Activated CD8-positive, alpha-beta memory T cell treated with anti-CD3 and anti-CD28 coated beads for 1 hour (primary cell): ENCODE measurements at places on chromosomes 1 and 21.

DNA sequence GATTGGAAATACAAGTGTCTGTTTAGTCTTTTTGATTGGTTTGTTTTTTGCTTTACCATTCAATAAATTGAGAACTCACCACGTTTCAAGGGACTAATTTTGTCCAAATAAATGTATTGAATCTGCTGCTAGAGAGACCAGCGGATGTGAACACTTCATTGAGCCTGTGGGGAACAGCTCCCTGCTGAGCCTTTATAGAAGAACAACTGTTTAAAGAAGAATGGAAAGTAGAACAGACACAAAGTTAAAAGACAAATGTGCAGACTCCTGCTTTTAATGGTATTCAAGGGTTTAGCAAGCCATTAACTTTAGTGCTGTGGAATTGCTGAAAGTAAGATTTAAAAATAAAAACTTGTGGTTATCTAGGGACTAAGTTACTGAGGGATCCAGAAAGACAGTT, 817.7 kb upstream of the B3GALT2 start:
- DNase-seq, result no peak

GRCh38 chr1:218171302-218171893, 113.7 kb upstream of the RRP15 start:
- no peak for DNase-seq

DNA sequence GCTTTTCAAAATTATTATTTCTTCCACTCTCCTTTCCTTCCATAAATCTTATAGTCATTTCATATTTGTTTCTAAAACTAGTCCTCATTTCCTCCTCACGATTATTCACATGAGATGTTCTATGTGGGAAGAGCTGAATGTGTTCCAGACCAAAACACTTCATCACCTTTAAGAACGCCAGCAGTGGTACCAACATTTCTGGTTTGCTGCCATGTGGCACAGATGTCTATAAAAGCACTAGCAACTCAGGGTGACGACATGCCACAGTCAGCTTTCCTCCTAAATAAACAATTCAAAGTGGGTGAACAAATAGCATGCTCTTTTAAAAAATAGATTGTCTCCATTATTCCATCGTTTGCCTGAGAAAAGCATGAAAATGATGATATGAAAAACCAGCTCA, 1217.8 kb upstream of the ADGRL2 start:
- no peak for DNase-seq

DNA sequence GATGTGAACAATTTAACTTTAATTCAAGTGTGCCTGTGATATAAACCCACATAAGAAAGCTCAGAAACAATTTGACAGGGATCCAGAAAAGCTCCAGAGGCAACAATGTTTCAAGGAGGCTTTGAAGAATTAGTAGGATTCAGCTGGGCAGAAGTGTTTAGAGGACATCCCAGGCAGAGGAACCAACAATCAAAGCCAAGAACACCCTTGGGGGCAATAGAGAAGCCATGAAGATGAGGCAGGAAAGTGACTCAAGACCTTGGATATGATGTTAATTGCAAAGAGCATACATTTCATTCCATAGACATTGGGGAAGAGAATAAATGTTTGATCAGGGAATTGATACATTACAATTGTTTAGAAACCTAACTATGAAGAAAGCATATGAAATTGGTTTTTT, 280.3 kb downstream of the LTN1 start:
- DNase-seq, result no peak

- no peak for DNase-seq
These were observed 899.7 kb downstream of the ADGRL2 start for GRCh38 chr1:82700476-82700875.

GRCh38 chr1:30475201-30475600, 248.2 kb downstream of the MATN1 start:
- DNase-seq, result no peak
